GM18507 (cell line): ENCODE measurements at places on chromosomes 5 and 9.

- no peak for DNase-seq
These were observed 4.1 kb upstream of the SMU1 start for GRCh38 chr9:33080534-33080933.

- no peak for DNase-seq
These were observed 18.1 kb downstream of the GRXCR2 start for GRCh38 chr5:145854651-145855258.

DNA sequence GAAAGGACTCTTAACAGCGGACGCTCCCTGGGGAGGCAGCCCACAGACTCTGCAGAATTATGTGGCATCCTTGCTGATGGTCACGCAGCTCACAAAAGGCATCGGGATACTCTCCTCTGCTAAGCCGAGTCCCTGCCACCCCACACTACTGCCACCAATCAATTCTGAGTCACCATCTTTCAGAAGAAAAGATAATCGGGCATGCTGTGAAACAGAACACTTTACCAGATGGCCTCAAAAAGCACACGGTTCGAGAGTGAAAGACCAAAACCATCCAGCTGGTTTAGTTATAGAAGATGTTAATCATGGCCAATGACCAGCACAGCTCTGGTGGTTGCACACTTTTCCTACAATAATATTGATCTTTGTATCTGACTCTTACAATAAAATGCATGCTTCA, 136.3 kb downstream of the MYO10 start:
- DNase-seq: no peak

DNA sequence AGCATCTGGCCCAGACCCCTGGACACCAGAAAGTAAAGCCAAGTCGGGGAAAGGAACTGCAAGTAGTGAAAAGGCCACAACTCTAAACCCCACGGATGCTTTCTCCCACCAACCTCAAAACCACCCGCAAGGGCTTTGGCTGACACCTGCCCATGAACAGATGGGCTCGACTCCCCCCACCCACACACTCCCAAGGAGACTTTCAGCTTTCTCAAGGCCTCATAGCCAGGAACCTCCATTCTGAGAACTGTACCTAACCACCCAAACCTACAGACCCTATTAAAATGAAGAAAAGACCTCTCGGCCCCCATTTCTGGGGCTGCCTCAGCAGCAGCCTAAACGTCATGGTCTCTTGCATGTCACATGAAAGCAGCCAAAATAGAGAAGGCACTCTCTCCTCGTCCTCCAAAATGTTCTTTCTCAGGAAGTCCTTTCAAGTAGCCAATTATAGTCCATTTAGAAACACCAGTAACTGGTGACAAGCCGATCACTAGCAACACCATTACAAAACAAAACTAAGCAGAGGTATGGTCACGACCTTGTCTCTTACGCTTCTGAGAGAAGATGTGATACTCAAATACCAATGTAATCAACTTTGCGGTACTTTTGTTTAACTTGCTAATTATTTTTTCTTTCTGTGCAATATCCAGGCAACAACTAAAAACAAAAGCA, 2.9 kb downstream of the B4GALT1 start:
- no peak for DNase-seq

- DNase-seq: no peak
These were observed 4.4 kb upstream of the SLC4A9 start for GRCh38 chr5:140355546-140355945.

DNA sequence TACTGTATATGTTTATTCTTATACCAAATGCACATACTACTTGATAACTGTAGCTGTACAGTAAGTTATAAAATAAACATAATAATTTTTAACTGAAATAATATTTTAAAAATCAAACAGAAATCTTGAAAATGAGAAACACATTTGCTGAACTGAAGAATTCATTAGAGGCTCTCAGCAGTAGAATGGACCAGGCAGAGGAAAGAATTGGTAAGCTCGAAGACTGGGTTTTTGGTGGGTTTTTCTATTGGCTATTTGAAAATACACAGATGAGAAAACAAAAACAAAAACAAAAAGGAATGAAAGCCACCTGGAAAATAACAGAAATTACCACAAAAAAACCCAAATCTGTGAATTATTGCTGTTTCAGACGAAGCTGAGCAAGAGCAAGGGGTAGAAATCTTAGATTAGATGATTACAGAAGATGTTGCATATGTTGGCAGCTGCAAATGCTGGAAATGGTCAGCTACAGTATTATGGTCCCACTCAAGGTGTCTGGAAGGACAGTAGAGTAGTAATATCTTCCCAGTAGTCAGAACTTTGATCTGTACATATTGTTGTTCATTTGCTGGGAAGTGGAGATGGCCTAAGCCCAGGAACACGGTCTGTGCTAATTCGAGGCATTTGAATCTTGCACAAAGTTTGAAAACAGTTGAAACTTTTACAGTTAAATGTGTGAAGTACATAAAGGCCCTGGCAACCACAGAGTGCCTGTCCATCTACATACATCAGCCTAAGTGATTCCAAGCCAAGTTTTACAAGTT, 233.4 kb downstream of the COMMD10 start:
- no peak for DNase-seq

DNA sequence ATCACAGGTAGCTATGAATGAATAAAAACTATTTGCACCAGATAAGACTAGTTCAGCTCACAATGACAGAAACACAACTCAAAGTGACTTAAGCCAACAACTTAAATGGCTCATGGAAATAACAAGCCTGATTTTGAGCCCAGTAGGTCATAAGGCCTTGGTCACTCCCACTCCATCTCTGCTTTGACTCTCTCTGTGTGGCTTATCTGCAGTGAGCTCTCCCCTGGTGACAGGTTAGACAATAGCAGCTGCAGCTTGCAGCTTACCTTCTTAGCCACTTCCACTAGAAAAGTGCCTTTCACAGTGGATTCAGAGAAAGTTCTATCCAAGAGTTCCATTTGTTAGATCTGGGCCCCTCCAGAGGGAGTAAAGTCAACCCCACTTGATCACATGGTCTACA, 315.7 kb downstream of the RAB3C start:
- DNase-seq: no peak

DNA sequence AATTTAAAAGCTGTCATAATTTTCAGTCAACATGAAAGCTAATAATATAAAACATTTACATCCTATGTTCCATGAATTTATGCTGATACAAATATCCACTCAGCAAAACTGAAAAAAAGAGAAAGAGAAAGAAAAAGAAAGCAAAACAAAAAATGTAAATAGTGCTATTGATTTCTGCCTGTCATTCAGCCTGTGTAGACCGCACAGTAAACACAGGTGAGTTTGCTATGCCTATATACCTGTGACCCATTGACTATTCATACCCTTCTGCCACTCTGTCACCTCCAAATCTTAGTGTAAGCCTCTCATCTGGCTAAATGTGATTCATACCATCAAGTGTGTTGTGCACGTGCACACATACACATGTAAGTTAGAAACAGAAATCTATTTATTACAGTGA, 359.0 kb upstream of the RORB start:
- DNase-seq: no peak

GRCh38 chr9:115671963-115672305, 481.7 kb upstream of the PAPPA start:
- no peak for DNase-seq

DNA sequence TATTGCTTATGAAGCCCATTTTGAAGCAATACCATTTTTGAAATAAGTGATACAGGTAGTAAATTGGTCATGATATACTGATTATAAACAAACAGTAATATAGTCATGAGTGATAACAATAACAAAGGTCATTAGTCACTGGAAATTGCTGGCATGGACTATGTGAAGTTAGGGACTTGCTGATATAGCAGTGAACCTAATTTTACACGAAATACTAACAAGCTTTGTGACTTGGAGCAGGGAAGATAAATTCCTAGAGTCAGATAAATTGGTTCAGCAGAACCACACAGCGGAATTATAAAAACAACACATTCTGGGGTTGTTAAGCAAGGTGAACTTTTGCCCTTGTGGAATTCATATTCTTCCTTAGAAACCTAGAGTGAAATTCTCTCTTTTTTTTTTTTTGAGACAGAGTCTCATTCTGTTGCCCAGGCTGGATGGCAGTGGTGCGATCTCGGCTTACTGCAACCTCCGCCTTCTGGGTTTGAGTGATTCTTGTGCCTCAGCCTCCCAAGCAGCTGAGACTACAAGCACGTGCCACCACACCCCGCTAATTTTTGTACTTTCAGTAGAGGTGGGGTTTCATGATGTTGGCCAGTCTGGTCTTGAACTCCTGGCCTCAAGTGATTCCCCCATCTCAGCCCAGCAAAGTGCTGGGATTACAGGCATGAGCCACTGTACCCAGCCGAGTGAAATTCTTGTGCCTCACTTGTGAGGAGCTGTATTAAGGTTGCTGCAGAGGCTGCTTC, 6.0 kb downstream of the UGCG start:
- DNase-seq: no peak

DNA sequence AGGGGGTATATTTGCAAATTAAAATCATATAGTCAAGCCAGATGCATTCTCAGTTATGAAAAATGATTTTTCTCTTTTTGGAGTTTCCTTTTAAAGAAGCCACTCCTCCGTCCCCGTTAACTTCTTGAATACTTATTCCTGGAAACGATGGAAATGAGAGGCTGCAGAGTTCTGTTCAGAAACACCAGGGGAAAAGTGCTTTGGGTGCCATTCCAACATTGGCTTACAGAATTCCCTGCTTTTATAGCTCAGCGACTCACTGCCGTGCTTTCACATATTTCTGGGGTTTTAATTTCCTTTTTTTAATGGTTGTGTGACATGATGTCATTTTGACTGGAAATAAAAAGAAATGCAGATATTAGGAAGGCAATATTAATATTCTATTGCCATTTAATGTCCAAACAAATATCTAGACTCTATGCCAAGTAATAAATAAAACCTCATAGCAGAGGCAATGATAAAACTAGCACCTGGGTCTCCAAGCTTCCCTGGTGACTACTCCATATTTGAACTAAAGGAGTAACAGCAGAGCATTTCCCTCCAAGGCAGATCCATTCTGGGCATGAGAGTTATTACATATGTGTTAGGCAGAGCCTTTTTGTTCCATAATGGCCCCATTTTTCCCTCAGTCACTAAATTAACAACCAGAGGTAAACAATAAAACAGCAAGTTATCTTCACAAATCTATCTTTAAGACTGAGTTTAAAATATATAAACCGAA, 363.4 kb downstream of the EBF1 start:
- no peak for DNase-seq

DNA sequence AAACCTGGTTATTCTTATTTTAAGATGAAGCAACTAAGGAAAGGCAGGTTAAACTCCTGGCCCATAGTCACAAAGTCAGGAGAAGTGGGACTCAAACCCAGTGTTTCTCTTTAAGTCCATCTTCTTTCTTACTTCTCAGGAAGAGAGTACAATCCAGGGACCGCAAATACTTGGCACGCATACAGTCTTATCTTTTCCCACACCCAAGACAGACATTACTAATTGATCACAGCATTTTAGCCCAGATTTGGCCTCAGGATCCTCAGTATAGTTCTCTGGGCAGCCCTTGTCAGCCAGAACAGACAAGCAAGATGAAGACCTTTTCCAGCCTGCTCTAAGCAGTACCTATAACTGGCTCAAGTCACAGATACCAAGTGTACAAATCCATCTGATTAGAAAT, 125.5 kb upstream of the RAI14 start:
- no peak for DNase-seq

GRCh38 chr5:65734921-65735320, 12.9 kb downstream of the NLN start:
- DNase-seq: no peak

DNA sequence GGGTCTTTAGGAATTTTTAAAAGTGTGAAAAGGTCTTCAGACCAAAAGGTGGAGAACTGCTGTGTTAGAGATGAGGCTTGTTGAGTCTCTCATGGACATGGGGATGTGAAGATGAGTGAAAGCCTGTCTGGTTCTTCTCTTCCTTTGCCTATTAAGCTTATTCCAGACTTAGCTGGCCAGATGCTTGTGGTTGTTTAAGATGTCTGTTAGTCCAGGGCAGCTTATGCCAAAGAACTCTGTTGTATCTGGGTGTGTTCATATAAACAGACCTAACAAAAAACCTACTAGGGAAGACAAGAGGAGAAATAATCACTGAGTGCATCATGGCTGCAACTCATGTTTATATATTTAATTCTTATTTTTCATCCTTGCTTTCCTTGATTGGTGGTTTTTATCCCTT, 57.5 kb upstream of the NCS1 start:
- no peak for DNase-seq

DNA sequence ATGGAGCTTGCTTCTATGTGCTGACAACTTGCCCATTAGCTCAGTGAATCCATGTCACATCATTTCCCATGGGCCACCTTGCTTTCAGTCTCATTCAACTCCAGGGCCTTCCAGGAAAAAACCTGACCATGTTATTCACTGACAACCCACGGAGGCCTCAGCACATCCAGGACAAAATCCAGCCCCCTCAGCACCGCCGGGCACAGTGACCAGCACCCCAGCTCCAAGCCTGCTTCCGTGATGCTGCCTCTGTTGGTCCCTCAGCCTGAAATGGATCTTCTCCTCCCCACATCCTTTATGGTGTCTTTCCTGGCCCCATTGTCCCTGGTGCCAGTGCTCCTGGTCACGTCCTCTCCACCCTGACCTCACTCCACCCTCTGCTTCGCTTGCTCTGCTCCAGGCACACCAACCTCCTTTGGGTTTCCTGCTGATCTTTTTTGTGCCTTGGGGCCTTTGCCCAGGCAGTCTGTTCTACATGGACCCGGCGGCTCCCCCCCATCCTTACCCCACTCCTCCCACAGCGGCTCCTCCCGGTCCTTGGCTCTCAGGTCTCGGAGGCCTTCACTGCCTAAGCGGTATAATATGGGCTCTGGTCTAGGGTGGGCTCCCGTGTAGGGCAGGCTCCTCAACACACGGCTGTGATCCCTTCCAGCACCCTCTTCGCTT, 25.0 kb downstream of the ANKS6 start:
- no peak for DNase-seq

- no peak for DNase-seq
These were observed 1.9 kb upstream of the SLC31A2 start for GRCh38 chr9:113148781-113149510.

GRCh38 chr5:54610197-54610944, 92.8 kb downstream of the SNX18 start:
- no peak for DNase-seq
